ENCODE measurements at places on chromosomes 4 and X.

DNA sequence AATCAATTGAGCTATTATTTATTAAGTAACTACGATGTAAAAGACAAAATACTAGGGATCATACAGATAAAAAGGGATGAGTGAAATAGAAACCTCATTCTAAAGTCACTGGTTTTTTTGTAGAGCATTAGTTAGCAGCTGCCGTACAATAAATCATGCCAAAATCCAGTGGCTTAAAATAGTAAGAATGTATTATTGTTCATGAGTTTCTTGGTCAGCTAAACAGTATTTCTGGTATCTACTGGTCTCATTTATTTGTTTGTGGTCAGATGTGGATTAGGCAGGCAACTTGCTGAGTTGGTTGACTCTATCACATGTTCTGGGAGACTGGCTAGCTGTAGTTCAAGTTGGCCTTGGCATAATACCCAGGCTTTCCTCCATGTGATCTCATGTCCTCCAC, 667.3 kb downstream of the GALNTL6 start:
- no peak for DNase-seq

GRCh38 chr4:59339631-59340030, 1860.5 kb upstream of the ADGRL3 start:
- no peak for DNase-seq

DNA sequence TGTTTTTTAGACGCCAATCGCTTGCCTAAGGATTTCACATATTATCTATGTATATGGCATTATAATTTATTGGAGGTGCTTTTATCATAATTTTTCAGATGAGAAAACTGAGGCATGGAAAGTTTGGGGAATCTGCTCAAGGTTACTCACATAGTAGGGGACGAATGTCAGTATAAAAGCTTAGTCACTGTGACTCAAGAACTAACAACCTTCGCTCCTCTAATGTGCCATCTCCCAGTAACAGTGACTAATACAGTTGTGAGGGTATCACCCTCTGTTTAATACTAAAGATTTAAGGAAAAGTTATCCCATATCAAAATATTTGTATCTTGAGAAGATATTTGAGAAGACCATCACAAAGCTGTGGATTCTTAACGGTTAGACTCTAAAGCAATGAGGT, 353.1 kb upstream of the SPOCK3 start:
- no peak for DNase-seq

DNA sequence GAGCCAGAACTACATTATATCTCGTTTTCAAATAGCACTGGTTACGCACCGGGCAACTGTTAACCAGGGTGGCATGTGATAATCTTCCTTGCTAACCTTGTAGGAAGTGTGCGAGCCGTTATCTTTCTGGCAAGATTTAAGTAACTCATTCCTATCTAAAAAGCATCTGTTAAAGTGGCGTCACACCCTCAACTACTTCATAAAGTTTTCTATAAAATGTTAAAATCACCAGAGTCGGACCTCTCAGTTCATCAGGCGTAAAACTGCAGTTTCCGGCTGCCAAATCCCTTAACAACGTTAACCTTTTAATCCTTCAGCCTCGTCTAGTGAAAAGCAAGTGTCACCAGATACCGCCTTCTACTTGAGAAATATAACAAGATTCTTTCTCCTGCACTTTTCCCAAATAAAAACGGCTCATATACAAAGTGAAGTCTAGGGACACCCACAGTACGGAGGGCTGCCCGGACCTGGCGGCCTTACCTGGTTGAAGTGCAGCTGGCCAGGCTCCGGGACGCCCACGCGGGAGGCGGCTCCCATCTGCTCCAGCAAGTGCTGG, 1.2 kb downstream of the SLC39A8 start:
- no peak for DNase-seq

- no peak for DNase-seq
Observed at GRCh38 chrX:136608295-136608933, 39.5 kb upstream of the CD40LG start.

DNA sequence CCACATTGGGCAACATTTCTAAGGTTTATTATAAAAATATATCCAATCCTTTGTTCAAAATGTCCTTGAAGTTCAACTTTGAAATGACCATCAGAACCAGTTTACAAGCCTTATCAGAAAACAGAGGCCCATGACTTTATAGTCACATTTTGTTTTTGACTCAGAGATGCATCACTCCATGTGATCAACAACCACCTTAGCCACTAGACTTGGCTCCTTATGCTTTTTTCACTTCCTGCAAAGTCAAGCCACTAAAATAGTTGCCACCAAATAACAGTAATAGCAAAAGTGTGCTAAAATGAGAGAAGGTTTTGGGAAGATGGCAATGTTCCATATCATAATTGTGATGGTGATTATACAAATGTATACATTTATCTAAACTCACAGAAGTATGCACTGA, 181.7 kb downstream of the MAML3 start:
- DNase-seq = no peak

DNA sequence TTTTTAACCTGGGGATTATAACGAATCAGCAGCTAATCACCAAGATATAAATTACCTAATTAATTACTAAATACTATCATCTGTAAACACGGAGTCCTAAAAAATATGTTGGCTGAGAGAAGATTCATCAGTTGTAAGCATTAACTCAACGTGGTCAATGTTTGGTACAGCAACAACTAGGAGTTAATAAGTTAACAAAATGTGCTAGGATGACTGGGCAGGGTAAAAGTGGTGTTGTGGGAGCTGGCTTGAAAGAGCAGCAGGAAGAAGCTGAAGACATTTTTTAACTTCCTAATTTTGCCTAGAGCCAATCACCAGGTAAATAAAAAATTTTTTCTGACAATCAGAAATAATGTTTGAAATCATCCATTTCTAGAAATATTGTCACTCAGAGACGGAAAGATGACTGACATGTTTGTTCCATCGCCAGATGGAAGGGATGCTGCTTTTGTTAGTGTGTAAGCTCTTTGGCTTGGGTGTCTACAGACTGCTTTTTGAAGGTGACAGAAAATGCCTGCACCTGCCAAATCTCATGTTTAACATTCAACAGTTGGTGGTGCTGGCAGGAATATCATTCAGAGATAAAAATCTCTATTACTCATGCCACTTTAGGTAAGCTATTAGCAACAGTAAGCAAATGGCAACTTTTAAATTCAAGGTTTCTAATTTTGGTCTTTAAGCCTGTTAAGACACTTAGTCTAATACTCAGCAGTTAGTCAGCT, 1126.9 kb downstream of the STPG2 start:
- DNase-seq = no peak

DNA sequence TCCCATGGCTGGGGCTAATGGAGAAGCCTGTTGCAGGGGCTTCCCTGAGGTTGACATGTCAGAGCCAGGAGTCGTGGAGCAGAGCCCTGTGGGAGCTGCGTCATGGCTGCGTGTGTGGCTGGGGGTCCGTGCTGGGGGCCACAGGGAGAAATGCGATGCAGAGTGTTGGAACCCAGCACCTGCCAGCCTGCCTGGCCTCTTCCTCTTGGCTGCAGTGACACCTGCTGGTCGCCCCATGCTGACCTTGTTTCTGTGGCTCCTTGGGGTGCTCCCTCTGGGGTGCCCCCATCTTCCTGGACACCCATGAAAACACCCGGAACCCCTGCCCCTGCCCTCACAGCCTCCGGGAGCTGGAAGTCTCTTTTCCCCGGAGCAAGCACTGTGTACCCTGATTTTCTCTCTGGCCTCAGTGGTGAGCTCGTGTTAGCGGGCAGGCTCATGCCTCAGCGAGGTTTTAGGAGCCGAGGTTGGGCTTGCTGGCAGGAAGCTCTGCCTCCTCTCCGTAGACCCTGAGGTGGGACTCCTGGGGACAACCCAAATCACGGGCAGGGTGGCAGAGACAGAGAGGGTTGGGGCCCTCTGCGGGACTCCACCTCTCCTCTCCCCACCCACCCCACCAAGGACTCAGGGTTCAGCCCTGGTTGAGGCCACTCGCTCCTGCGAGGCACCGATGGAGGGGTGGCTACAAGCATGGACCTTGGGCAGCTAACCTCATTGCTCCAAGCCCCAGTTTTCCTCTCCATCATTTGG, 103.7 kb downstream of the SORCS2 start:
- no peak for DNase-seq

DNA sequence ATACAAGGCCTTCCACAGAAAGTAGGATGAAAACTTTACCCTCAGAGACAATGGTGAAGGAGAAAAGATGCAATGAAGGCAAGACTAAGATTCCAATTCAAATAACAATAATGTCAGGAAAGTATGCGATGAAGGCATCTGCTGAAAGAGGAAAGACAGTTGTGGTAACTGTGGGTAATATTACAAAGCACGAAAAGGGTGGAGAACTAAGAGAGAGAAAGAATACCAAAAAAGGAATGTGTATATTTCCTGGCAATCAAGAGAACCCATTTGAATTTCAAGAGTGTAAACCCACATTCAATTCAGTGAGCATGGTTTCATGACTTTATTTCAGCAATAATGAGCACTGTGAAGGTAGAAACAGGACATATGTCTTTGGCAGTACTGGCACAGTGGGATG, 225.5 kb downstream of the PALLD start:
- DNase-seq = no peak

- no peak for DNase-seq
Observed at GRCh38 chr4:122107680-122108079, 44.5 kb upstream of the BLTP1 start.

- DNase-seq = no peak
Observed at GRCh38 chr4:165970703-165971420, 97.8 kb downstream of the TLL1 start.

- DNase-seq = no peak
Observed at GRCh38 chrX:136766785-136767103, 14.0 kb downstream of the ARHGEF6 start.

DNA sequence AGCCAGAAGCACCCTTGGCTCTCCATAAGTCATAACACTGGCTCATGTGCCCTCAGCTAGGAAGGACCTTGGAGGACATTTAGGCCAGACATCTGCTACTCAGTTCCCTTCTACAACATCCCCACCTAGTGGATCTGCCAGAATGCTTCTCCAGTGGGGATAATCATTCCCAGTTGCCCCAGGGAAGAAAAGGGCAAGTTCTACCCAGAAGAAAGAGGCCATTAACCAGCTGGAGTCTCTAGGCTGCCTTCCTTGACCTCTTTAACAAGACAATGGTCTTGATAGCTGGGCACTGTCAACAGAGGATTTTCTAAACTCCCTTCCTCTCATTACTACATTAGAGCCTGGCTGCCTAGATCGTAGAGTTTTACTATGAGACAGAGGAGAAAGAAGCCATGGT, 42.0 kb downstream of the LGI2 start:
- DNase-seq = no peak

DNA sequence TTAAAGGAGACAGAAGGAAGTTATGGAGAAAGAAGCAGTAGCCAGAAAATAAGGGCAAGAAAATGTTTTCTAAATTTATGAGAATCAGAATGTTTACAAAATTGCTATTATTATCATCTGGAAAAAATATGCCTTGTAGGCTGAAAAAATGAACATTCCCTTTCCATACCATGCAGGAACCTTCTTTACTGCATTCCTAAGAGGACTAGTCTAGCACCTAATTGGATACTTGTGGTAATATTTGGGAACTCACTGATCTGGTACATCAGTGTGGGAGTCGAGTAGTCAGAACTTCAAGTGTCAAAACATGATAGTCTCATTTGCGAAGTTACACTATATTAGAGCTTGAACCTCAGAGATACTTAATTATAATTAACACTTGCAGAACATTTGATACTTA, 51.9 kb downstream of the TET2 start:
- DNase-seq = no peak

Measured in mesothelial cell of epicardium (in vitro differentiated cells).